ENCODE measurements at places on chromosomes 3 and 15. TPM values are rescaled to one million over a fixed set of nuclear protein-coding genes. Genes with fewer than 3 reads are reported as not detected.

The PLA2G4D gene
- 0.28 TPM for total RNA-seq

The LNP1 gene
- total RNA-seq, result 2.9 TPM

The PRICKLE2 gene
- total RNA-seq, result 67.1 TPM

The IL17RB gene
- 2.2 TPM for total RNA-seq

The GABRA5 gene
- not detected for total RNA-seq

The GOLGA6B gene
- total RNA-seq, result not detected

The GOLGA8Q gene
- total RNA-seq, result 1.5 TPM

- DNase-seq, result no peak
Measured at GRCh38 chr3:182268711-182269110, 524.6 kb upstream of the ATP11B start.

- no peak for DNase-seq
Measured at GRCh38 chr3:167228135-167228534, 152.0 kb downstream of the ZBBX start.

DNA sequence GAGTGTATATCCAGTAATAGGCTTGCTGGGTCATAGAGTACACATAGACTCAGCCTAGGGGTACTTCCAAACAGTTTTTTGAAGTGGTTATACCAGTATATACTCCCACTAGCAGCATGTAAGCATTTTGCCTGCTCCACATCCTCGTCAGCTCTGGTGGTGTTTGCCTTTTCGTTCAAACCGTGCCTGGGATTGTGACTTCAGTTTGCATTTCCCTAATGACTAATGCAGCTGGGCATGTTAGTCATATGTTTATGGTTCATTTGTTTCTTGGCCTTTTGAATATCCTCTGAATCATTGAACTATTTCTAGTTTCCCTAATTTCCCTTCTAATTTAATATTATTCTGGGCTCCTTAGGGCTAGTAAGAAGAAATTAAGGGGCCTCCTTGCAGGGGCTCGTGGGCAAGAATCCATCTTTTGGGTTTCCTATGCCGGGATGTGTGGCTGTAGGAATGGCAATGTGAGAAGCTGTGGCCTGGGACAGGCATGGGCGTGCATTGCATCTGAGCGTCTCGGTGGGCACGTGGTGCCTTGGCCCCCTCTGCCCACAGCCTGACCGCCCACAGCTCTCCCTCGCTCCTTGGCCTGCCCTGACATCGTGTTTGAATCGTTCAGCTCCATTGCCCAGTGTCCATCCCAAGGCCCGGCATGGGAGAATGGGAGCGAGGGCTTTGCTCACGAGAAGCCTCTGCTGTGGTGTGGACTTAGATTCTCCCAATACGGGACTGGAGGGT, 26.4 kb downstream of the FAH start:
- no peak for DNase-seq

GRCh38 chr3:197003461-197004385, 25.9 kb downstream of the MELTF start:
- no peak for DNase-seq

- DNase-seq, result no peak
Measured at GRCh38 chr3:23966328-23966727, 21.2 kb downstream of the NR1D2 start.

- DNase-seq, result no peak
Measured at GRCh38 chr3:100306695-100307094, 27.9 kb upstream of the NIT2 start.

- DNase-seq, result no peak
Measured at GRCh38 chr3:27715863-27716262, 6.3 kb downstream of the EOMES start.

GRCh38 chr15:40092256-40092978, 16.3 kb downstream of the BMF start:
- peak; percentile 97 for DNase-seq

DNA sequence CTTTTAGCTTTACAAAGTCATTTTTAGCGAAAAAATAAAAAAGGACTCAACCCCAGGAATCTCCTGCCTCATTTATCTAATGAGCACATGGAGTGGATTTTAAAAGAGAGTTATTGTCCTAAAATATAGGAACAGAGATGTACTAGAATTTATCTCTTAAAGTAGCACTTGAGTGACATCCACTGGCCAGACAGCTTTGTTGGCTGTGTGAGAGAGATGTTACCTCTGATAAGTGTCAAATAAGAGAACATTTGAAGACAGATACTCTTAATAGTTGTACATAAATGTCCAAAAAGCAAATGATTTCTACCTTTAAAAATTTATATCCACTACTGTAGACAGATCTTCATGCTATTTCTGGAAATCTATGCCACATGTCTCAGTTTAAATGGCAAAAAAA, 12.3 kb upstream of the MFSD1 start:
- no peak for DNase-seq

DNA sequence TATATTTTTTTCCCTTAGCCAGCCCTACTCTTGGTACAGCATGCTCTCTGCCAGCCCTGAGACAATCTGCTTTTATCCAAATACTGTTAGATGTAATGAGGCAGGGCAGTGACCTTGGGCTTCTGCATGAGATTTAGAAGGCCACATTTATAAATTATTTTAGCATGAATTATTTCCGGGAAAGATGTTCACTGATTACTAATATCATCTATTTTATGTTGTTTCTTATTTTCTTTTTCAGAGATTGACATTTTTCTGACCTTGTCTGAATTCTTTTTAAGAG, 23.1 kb downstream of the CRTC3 start:
- no peak for DNase-seq

DNA sequence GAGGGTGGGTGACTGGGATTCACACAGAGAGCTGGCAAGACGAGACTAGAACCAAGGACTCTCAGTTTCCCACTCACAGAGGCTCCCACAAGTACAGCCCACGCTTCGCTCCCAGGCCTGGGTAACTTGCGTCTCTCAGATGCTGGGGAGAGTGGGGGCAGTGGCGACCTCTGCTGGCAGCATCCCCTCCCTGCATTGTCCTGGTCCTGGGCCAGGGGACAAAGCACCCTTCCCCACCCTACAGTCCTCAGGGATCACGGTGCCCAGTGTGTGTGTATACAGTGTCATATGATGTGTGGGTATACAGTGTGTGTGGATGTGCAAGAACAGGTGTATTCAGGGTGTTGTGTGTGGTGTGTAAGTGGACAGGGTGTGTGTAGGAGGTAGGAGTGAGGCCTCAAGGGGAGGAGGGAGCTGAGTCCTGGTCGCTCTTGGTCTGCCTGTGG, 12.8 kb downstream of the VILL start:
- peak; percentile 86 for DNase-seq

- no peak for DNase-seq
Measured at GRCh38 chr3:14728113-14728512, 53.2 kb downstream of the C3orf20 start.

DNA sequence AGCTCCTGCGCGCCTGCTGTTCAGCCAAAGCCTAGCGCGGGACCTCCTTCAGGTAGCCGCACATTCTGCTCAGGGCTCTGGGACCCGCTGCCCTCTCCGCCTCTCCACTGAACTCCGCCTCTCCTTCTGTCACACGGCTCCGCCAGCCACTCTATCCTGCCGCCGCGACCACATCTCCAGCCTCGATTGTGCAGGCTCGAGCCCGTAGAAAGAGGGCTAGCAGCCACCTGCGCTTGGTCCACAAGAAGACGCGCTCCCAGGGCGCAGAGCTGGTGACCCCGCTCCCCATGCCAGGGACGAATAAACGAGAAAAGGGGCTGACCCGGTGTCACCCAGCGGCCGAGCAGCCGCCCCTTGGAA, 1.1 kb upstream of the VIPR1 start:
- no peak for DNase-seq

DNA sequence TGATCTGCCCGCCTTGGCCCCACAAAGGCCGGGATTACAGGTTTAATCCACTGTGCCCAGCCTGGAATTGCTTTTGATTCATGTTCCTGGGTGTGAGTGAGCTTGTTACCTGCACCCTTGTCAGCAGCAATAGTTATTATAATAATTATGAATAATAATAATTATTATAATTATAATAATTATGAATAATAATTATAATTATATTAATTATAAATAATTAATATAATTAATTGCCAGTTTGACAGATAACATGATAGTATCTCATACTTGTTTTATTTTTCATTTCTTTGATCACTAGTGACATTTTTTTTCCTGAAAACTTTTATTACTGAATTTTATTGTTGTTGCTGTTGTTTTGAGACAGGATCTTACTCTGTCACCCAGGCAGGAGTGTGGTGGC, 21.1 kb upstream of the TRAK1 start:
- DNase-seq, result no peak

DNA sequence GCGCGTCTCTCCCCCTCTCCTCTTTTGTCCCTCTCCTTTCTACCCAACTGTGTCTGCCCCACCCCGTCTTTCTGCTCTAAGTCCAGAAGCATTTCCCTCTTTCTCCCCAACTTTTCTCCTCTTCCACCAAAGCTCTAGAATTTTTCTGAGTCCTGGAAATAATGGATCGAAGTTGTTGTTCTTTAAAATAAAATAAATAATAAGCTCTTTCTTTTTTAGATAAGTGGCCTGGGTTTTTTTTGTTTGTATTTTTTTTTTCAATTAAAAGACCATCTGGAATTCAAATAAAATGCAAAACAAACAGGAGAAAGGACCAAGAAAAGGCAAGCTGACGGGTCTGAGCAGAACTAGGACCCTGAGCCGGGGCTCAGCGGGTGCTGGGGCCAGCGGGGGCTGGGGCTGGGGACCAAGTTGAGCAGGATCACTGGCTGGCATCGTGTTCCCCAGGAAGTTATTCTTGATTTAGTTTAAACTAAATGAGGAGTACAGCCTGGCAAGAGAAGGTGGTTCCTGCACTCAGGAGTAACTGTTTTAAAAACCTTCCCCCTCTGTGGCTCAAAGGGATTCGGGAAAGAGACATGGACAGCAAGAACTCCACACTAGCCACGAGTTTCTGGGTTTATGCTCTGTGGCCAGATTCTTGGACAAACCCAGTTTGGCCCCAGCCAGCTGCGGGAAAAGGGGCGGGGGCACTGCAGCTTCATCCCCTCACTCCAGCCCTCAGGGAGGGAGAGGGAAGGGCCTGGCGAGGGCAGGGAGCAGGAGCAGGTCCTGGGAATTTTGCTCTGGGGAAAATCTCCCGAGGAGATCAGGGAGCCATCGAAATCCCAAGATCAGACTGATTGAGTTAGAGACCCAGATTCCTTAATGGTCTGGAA, 8.4 kb downstream of the GATA2 start:
- no peak for DNase-seq

DNA sequence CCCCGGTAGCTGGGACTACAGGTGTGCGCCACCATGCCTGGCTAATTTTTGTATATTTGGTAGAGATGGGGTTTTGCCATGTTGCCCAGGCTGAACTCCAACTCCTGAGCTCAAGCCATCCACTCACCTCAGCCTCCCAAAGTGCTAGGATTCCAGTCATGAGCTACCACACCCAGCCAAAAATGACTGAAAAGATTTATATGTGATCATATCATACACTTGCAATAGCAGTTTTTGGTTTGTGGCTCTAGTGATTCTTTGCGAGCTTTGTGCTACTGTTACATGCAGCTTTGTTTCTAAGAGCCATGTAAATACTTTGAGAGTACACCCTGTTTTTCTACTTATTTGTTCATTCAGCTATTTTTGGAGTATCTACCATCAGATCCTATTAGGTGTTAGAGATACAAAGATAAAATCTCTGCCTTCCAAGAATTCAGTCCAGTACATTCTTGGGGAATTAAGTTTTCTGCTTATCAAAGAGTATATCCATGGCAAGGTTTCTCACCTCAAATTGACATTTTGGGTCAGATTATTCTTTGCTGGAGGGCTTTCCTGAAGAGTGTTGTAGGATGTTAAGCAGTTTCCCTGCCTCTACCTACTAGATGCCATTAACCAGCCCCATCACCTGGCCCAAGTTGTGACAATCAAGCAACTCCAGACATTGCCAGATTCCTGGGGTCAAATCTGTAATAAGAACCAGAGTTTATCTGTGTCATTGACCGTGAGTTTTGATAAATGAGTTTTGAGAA, 15.0 kb downstream of the SNAP23 start:
- DNase-seq, result no peak

DNA sequence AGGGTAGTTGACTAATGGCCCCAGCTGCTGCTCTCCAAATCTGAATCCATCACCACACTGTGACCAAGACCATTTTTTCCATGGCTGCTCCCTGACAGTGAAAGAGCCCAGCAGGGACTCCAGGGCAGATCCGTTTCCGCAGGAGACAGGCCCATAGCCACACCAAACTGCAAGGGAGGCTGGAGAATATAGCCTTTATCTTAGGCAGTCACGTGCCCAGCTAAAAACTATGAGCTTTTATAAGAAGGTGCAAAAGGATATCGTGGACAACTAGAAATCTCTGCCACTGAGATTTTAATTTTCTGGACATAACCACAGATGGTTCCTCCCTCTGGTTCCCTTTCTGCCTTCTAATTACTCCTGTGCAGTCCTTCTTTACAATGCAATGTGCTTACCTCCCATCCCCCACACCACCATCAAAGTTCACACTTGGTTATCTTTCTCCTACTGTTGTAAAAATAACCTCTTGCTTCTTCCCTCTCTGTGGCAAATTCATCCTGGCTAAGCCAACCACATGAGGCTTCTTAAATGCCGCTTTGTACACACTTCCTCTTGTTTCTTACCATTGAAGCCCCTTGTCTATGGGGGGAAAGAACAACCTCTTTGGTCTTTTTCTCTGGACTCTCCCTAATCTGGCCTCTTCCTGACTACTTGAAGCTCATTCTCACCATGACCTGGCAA, 233.7 kb downstream of the SHQ1 start:
- DNase-seq, result no peak

- DNase-seq, result no peak
Measured at GRCh38 chr3:24615177-24615576, 120.5 kb upstream of the THRB start.

DNA sequence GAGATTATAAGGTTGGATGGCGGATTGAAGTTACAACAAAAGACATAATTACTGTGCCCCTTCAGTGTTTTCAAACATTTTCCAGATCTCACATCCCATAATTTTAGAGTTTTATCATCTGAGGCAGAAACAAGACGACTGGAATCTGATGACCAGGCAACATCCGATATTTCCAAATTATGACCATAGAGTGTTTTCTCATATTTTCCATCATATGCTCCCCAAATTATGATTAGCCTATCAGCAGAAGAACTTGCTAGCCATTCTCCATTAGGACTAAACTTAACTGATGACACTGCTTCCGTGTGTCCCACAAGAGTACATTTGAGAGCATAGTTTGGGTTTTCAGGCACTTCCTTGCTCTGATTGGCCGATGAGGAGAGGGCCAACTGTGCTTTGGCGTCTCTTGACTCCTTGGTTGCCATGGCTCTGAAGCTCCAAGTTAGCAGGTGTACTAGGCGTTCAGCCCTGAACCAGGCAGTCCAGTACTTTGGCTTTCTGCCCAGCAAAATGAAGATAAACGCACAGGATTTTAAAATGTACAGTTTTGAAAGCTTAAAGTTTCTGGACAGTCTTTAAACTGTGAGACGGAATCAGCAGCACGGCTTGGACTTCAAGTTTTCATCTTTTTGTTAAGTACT, 638 bp downstream of the WDR5B start:
- peak; percentile 72 for DNase-seq

- DNase-seq, result no peak
Measured at GRCh38 chr15:81151389-81151788, 17.3 kb downstream of the CFAP161 start.

Measured in sigmoid colon (tissue), 7 donors.